Cortex of kidney (tissue), 1 donor: ENCODE measurements at places on chromosomes 7 and 10.

DNA sequence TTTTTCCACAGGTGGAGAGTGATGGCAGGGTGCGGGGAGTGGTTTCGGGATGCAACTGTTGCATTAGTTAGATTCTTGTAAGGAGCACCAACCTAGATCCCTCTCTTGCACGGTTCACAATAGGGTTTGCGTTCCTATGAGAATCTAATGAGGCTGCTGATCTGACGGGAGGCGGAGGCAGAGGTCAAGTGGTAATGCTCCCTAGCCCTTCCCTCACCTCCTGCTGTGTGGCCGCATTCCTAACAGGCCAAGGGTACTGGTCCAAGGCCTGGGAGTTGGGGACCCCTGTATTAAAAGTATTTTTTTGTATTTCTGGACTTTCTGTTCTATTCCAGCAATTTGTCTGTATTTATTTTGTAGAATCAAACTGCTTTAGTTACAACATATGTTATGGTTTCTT lies 7.2 kb downstream of the CBLL1 start:
- no peak for DNase-seq

DNA sequence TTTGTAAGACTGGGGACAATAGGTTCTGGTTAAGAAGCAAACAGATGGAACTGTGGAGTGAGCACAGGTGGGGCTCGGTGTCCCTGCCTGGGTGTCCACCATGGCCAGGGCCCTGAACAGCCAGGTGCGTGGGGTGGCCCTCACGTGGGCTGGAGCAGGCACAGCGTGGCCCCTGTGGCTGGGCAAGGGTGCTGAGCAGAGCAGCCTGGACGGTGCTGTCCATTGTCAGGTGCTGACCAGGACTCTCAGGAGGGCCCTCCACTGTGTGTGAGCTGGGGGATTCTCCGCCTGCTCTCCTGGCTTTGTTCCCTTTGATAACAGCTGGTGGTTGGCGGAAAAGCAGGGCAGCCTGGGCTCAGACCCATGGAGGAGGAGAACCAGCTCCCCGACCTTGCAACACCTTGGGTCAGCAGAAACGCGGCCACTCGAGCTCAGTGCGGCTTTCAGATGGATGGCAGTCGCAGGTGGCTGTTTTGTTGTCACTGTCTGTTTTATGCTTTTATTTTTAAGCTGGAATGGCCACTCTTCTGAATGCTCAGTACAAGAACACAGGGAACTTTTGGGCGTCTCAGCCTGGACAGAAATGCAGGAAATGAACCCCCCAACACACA lies 273.9 kb upstream of the ADARB2 start:
- DNase-seq, result no peak

- DNase-seq, result no peak
Observed at GRCh38 chr7:33669251-33669670, 236.1 kb upstream of the BMPER start.

DNA sequence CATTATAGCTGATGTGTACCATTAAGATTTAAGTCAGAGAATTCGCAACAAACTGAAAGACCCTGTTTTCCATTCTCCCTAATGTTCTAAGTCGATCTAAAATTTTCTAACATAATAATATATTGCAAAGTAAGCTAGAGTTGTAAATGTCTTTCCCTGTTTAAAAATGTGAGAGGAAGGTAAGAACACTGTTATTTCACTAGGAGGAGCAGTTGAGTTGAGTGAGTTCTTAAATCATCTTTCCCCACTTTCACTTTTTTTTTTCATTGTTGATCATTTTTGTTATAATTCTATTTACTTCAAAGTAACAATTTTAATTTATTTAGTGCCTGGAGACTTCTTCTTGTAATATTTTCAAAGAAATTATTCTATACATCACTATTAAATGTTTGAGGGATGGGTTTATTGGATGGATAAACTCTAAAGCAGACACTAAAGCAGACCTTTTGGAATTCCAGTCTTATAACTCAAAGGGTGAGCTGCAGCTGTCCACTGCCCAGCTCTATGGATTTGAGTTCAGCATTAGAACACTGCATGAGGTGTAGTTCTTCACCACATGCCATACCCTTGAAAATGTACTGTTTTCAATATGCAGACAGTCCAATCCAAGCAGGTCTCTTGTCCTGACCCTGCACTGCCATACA lies 181.3 kb upstream of the FZD1 start:
- DNase-seq, result no peak

DNA sequence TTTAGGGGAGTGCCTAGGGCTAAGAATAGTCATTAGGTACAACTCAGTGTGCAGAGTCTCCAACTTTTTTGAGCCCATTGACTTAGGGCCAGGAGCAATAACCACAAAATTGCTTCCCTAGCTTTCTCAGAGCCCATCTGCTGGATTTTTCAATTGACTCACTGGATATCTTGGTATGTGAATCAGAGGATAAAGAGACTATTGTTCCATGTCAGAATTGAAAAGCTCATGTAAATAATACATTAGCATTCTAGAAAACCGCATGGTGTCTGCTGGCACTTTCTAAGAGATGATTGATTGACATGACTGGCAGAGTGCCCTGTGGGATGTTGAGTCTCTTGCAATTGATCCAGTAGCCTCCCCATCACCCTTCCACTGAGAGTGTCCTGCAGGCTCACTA lies 246.2 kb downstream of the CCDC7 start:
- no peak for DNase-seq

GRCh38 chr7:2158331-2159175 lies 74.2 kb downstream of the MAD1L1 start:
- DNase-seq, result no peak

GRCh38 chr7:3028071-3028757 lies 15.5 kb downstream of the CARD11 start:
- DNase-seq, result no peak
